ENCODE measurements at places on chromosomes 7 and 10.

DNA sequence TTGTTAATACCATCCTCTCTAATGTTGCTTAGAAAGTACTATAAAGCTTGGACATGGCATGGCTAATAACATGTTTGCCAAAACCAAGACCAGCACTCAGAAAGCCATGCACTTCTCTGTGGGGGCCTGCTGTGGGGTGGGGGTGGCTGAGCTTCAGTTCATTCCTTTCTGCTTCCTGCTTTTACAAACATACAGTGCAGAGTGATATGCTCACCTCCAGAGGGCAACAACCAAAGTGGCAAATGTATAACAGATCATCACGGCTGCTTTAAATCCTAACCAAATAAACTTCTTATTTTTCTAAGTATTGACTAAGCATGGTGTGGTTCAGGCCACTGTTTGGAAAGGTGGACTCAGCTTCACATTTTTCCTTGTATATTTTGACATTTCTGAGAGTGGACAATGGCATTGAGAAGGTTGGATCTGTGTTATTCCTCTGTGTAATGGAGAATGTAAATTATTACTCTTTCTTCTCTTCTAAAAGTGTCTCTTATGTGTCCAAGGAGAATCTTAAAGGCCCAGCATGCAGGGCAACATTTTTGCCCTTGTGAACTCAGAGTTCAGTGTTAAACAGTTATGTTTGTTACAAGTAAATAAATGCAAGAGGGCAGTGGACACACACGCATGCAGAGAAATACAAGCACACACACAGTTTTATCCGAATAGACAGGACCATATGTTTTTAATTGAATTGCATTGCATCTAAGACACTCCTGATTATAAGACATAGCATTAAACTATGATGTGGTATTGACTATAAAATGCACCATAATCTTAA is 186.1 kb downstream of the HERPUD2 start:
- DNase-seq: no peak

GRCh38 chr7:1087465-1087814 is 473 bp upstream of the GPER1 start:
- DNase-seq: no peak

- DNase-seq: no peak
These were observed 78.1 kb upstream of the TBX20 start for GRCh38 chr7:35331730-35332678.

DNA sequence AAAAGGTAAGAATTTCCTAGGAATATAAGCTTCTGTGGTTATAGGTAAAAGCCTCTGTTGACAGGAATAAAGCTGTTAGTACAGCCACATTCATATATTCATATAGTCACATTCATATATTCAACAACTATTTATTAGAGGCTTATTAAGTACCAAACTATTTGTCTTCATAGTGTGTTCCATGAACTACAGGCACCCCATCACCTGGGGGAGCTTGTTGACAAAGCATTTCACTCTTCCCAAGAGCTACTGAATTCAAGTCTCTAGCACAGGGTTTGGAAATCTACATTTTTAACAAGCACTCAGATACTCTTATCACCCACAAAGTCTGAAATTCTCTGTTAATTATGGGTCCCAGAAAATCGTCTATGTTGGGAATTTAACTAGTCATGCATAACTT is 110.6 kb downstream of the RNLS start:
- DNase-seq: no peak

- DNase-seq: no peak
These were observed 230.6 kb upstream of the FZD8 start for GRCh38 chr10:35872671-35873070.

DNA sequence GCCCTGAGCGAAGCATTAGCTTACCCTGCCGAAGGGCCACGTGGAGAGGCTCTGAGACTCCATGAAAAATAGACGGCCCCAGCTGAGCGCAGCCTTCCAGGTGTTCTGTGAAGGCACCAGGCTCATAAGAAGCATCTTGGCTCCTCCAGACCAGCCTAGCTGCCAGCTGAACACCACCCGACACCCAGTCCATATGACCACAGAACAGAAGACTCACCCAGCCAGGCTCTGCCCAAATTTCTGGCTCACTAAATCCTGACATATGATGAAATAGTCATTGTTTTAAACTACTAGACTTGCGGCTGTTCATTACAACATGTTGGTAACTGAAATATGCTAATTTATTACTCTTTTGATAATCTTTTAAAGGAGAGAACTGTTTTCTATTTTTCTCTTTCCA is 99.5 kb upstream of the ABI1 start:
- no peak for DNase-seq

GRCh38 chr10:131418681-131419080 is 107.2 kb upstream of the TCERG1L start:
- DNase-seq: no peak

GRCh38 chr10:100776671-100777070 is 31.3 kb downstream of the PAX2 start:
- no peak for DNase-seq

Data from NCI-H2081 treated with DMSO at 0.1 percent for 48 hours (cell line).